ENCODE measurements at places on chromosomes 2 and 18.
A peak's percentile ranks its signal among the peaks of the same experiment; 100 is the strongest.

- DNase-seq, result no peak
Measured at GRCh38 chr2:3433776-3434400, 54.4 kb downstream of the TRAPPC12 start.

DNA sequence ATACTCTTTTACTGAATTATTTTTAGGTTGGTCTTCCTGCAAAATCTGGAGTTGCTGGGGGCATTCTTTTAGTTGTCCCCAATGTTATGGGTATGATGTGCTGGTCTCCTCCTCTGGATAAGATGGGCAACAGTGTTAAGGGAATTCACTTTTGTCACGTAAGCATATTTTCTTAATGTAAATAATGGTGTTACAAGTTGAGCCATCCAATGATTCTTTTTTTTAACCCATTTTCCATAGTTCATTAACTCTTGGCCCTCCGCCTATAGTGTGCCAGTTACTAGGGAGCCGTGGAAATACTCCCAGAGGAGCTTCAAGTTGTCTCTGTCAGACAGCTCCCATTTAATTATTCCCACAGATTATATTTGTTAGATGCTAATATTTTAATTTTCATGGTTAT lies 49.8 kb downstream of the GLS start:
- no peak for DNase-seq

- DNase-seq, result no peak
Measured at GRCh38 chr18:63263444-63263843, 56.1 kb downstream of the BCL2 start.

GRCh38 chr2:136920652-136921333 lies 155.4 kb downstream of the THSD7B start:
- DNase-seq, result no peak

GRCh38 chr2:200515155-200515554 lies 5.3 kb upstream of the KCTD18 start:
- no peak for DNase-seq

- DNase-seq, result no peak
Measured at GRCh38 chr2:110097506-110098220, 18.0 kb downstream of the MALL start.

- DNase-seq, result no peak
Measured at GRCh38 chr2:151106805-151107506, 154.7 kb downstream of the RBM43 start.

DNA sequence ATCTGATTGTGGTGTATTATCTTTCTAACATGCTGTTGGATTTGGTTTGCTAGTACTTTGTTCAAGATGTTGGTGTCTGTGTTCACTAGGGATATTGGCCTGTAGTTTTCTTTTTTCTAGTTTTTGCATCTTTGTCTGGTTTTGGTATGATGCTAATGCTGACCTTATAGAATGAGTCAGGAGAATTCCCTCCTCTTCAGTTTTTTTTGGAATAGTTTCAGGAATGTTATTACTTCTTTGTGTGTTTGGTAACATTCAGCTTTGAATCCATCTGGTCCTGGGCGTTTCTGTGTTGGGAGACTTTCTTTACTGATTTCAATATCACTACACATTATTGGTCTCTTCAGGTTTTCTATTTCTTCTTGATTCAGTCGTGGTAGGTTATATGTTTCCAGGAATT lies 124.2 kb upstream of the EPB41L5 start:
- no peak for DNase-seq

DNA sequence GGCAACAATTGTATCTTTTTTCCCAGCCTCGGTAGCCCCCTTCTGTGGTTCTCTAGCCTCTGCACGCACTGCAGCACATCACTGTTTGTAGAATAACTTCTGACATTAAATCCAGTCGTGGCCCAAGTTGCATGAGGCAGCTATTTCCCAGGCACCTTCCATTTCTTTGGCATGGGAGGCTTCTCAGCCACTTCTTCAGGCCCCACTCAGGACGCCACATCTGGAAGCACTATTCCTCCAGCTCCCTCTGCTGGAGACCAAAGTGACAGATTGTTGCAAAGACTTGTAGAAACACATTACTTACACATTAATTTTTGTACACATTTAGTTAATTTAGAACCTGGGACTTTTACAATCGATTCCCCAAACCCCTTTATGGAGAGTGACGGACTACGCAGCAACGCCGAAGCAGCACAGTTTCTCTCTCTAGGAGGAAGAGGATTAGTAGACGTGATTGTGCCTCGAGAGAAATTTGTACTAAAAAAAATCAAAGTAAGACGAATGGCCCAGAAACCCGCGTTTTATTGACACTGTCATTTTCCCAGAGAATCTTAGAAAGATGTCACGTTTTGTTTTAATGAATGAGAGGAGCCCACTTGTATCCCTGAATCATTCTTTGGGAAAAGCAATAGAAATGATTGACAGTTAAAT lies 57.8 kb upstream of the RGPD5 start:
- DNase-seq, result peak; percentile 65

DNA sequence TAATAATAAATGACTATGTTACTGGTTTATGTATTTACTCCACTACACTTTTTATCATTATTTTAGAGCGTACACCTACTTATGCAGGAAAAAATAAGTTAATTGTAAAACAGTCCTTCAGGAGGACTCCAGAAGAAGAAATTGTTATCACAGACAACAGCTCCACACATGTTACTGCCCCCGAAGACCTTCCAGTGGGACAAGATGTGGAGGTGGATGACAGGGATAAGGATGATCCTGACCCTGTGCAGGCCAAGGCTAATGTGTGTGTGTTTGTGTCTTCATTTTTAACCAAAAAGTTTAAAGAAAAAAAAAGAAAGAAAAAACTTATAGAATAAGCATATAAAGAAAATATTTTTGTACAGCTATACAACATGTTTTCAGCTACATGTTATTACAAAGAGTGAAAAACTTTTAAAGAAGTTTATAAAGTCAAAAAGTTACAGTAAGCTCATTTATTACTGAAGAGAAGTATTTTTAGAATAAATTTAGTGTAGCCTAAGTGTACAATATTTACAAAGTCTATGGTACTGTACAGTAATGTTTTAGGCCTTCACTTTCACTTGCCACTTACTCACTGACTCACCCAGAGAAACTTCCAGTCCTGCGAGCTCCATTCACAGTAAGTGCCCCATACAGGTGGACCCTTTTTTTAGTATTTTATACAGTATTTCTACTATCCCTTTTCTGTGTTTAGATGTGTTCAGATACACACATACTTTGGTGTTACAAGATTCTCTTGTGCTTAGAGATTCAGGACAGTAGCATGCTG lies 7.5 kb downstream of the TGFBRAP1 start:
- no peak for DNase-seq

DNA sequence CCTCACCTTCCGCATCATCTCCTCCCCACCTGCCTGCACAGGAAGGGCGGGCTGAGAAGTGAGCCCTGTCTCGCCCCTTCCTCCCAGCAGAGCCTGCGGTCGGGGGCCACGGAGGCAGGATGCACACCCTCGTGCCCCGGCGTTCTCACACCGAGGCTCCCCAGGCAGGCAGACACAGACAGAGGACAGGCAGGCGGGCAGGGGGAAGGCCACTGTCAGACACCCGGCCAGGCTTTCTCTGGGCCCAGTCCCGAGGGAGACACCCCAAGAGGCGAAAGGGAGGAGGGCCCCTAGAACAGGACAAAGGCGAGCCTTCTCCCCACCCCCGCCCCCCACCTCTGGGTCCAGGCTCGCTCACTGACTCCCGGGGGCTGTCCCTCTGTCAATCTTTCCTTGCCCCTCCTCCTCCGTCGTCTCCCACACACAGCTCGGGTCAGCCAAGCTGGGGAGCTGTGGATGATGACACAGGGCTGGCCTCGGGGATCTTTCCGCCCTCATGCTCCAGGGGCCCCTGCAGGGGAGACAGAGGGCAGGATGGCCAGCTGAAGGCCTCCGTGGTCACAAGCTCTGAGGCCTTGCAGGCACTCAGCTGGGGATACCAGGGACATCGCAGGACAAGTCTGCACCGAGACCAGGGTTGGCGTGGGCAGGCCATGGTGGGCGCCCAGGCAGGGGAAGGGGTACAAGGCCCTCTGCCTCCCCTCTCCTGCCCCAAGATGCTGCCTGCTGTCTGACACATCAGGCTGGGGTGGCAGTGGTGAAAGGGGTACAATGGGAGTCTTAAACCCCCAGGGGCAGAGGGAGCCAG lies 24.9 kb downstream of the BIN1 start:
- DNase-seq, result peak; percentile 86

- peak; percentile 63 for DNase-seq
Measured at GRCh38 chr18:55096263-55096951, 137.1 kb upstream of the CCDC68 start.

DNA sequence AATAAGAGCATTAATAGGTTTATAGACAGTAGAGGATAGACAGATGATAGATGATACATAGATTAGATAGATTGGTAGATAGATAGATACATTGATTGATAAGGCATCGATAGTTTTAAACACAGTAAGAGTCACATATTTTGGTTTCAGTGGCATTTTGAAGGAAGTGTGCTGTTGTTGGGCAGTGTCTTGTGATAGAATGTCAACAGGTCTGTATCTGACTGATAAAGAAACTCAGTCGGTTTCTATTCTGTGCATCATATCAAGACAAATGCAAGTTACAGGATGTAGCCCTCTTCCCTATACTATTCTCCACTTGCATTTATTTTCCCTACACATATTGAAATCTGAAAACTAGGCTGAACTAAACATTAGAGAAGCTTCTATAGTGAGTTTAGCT lies 1229.0 kb upstream of the ZEB2 start:
- DNase-seq, result peak; percentile 44

DNA sequence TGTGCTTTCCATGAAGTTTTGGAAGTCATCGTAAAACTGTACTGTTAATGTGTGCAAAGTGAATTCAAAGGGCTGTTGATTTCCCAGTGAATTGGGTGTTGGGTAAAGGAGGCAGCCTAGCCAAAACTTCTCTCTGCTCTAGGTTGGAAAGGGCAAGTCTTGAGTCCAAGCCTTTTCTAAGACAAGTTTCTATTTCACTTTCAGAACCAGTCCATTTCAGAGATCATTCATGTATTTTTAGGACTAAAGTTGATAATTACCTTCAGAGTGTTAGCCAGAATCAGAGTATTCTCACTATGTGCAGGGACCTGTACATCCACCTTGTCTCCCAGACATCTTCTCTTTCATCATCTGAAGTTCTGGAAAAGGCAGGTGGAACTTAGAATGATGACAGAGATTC lies 636.1 kb upstream of the KLHL29 start:
- no peak for DNase-seq

DNA sequence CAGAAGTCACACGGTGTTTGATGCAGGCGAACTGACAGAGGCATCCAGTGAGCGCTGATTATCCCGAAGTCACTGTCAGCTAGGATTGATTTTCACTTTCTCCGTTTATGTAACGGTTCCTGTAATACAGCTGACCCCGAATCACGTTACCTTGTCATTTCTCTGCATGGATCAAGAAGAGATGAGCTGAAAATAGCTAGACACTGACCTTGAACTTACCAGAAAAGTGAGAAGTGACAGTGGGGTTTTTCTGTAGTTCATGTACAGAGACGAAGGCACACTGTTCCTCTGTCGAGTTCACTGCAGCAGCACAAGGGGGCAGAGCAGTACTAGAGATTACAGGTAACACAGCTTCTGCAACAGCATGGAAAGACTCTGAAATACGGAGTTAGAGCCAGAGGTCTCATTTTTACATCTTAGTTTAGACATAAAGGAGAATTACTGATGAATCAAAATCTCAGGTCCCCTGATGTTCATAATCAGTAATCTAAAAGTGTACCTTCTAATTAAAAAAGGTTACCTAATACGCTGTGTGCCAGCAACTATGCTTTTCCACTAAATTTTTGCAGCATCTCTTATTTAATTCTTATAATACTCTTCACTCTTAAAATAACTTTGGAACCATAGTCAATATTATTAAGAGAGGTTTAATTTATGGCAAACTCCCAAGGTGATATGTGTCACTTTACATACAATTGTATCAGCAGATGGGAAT lies 33.1 kb downstream of the ARHGAP15 start:
- DNase-seq, result peak; percentile 67

- DNase-seq, result no peak
Measured at GRCh38 chr2:190726255-190726654, 77.4 kb downstream of the NAB1 start.

DNA sequence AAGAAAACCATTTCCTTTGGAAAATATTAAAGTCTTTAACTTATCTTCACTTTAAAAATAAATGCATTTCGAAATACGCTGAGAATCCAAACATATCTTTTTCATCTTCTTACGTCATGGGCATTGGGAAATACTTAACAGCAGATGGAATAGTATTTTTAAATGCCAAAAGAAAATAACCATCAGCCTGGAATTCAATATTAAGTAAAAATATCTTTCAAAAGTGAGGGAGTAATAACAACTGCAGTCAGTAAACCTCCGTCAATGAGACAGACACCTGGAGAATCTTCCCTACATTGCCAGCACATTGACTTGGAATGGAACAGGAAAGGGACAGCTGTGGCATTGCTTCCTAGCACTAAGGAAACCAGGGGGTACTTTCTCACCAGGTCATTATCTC lies 290.4 kb upstream of the TNP1 start:
- DNase-seq, result no peak

DNA sequence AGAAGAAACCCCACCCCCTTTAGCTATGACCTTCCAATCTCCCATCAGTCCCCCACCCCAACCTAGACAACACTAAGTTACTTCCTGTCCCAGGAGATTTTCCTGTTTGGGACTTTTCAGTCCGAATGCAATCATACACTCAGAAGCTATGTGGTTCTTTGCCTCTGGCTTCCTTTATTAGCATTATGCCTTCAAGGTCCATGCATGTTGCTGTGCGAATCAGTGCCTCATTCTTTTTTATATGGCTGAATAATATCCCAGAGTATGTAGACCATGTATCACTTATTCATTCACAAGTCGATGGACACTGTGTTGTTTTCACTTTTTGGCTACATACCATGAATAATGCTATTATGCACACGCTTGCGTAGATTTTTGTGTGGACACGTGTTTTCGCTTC lies 292.1 kb upstream of the HDAC4 start:
- no peak for DNase-seq

DNA sequence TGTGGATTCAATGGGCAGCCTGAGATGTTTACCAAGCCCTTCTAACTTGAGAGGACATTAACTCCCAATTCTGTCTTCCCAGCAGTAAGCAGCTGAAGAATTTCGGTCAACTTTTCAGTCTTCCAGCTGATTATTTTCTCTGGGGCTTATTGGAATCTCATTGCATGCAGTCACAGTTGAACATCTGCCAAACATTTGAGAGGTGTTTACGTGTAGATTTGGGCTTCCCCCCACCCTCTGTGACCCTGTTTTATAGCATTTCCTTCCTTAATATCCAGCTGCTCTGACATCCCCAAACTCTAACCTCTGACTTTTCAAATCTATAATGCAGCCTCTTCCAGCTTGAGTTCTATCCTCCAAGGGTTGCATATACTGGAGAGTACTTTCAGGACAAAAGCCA lies 16.5 kb upstream of the VIT start:
- no peak for DNase-seq

GRCh38 chr2:200592406-200593075 lies 6.7 kb downstream of the AOX1 start:
- no peak for DNase-seq

DNA sequence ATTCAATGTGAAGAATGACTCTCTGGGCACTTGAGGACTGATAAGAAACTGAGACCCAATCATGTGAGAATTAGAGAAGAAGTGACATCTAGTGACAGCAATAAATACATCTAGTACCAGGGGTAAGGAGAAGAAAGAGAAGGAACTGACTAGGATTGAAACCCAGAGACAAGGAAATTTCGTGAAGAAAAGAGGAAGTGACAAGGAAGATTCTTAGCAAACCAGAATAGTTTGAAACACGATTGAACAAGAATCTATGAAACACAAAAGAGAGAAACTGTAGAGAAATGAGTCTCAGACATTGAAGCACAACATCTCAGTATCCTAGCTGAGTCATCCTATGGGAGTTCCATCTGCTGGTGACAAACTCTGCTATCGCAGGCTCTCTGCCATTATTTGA lies 571.9 kb upstream of the PKDCC start:
- DNase-seq, result peak; percentile 27

GRCh38 chr18:55001394-55002024 lies 42.2 kb upstream of the CCDC68 start:
- no peak for DNase-seq
